Stimulated activated CD8-positive, alpha-beta memory T cell treated with anti-CD3 and anti-CD28 coated beads, Interleukin-7, amount 100 ng/mL, for 48 hours (primary cell): ENCODE measurements at places on chromosomes 1 and 21.

DNA sequence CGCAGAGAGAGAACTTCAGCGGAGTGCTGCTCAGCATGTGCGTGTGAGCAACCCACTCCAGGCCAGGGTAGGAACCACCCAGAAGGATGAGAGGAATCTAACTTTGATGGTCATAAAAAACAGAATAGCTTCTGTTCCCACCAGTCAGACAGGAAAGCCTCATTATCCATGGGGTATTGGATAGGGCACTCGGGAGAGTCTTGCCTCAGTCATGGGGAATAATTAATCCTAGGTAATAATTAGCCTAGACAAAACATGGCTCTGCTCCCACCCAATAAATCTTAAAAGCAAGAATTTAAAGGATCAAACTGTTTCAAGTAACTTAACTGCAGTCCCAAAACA, 35.3 kb downstream of the LDLRAD1 start:
- no peak for DNase-seq

GRCh38 chr1:3070644-3071564, 1.9 kb downstream of the PRDM16 start:
- DNase-seq, result no peak

DNA sequence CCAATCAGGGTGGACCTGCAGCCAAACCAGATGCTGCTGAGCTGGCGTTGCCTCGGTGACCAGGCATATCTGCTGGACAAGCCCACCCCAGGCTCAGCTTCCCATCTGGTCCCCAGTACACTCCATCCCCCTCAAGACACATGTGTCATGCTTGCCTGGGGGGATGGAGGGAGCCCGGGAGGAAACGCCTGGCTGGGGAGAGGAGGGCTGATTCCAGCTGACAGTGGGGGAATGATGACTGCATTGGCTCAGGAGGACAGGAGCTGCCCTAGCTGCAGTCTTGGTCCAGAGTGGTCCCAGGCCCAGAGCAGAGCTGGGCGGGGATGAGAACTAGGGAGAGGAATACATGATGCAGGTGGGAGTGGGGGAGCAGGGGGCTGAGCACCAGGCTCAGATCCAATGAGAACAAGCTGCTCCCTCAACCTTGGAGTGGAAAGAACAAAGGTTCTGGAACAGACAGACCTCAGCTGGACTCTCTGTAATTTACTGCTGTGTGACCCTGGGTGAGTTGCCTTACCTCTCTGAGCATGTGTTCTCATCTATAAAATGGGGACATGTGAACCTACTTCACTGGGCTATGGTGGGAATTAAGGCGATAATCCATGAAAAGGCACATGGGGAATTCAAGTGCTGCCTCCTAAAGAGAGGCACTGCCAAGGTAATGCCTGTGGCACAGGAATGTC, 23.1 kb upstream of the ECE1 start:
- DNase-seq, result no peak

GRCh38 chr1:83055391-83056170, 943.4 kb downstream of the TTLL7 start:
- DNase-seq, result no peak

DNA sequence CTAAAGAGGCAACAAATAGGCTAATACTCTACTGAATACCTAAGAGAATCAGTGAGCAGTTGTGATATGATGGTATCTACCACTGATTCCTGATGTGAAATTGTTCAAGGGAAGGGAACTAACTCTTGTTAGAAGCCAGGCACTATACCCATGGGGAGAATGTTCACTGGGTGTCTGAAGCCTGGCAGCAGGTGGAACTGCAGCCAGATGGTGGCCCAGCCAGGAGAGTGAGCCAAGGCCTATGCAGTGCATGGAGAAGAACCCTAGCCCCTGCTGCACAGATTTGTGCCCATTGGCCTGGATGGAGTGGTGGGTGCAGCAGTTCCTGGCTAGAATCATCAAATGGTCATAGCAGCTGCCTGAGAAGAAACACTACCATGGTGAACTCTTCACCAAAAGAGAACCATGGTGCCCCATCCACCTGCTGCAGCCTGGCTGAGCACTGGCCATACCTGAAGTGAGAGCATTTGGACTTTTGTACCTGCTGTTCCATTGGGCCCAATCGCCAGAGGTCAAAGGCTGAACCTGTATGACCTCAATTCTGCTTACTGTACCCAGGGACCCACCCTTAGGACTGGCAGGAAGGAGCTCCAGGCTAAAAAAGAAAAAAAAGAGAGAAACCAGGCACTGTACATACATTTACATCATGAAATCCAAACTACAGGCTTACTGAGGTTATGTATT, 118.8 kb upstream of the IVNS1ABP start:
- DNase-seq, result no peak

DNA sequence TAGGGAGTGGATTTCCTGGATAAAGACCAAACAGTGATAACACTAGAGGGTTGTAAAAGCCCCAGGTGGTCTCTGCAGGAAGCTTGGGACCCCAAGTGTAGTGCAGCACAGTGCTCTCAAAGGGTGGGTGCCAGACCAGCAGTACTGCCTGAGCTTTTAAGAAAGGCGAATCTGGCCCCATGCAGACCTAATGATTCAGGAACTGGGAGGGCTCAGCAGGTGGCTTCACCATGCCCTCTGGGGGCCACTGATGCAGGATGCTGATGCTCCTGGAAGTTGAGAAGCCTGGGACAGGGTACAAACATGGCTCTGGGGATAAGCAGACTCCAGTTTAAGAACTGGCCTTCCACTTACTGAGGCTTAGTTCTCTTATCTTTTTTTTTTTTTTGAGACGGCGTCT, 29.1 kb upstream of the NEK2 start:
- DNase-seq, result no peak

DNA sequence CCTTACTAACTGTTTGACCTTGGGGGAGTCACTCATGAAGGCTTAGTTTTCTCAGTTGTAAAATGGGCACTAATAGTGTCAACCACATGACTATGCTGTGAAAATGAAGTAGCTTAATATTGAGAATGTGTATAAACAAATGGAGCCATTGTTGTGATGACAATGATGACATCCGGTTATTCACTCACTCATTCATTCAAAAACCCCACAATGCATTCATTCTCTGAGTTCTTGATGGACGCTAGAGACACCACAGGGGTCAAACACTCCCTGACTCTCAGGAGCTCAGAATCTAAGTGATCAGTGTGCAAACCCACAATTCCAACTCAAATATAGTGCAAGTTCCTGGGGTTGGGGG, 138.9 kb downstream of the FOXD2 start:
- DNase-seq, result no peak

DNA sequence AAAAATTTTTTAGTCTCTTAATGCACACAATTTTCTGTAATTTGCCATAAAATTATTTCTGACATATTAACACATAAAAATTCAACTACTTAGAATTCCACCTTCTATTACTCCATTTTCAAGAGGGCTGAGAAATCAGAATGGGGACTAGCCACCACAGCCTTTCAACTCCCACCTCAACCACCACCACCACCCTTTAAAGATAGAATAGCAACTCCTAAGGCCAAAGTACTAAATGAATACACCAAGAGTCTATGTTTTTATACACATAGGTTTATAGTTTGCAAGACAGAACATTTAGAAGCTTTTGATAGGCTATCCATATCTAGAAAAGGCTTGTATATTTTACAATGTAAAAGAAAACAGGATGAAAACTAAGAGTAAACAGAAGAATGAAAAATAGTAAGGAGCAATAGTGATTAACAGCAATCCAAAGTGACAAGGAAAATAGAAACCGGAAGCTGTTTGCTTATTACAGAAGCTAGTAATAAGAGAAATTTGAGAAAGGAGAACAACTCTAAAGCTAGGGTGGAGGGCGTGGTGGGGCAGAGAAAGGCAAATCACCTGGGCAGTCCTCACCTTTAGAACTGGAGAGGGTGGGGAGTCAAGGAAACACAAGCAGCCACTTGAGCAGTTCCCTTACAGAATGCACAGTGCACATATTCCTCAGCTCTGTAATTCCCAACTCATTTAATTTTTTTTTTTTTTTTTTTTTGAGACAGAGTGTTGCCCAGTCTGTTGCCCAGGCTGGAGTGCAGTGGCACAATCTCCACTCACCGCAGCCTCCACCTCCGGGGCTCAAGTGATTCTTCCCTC, 27.7 kb downstream of the EPS15 start:
- DNase-seq, result no peak
